ENCODE measurements at places on chromosomes 11 and 22. TPM values are rescaled to one million over a fixed set of nuclear protein-coding genes. Genes with fewer than 3 reads are reported as not detected.

Gene KRTAP5-7
- total RNA-seq = not detected

Gene RASGRP2
- 1.3 TPM for total RNA-seq

Gene ATG16L2
- 5.2 TPM for total RNA-seq

Gene OR6A2
- under 0.01 TPM for total RNA-seq

Gene EMID1
- 9.1 TPM for total RNA-seq

Gene GP1BB
- 2.6 TPM for total RNA-seq

Gene OR52N4
- not detected for total RNA-seq

Gene CCDC73
- total RNA-seq = not detected

Gene PIK3C2A
- 29.8 TPM for total RNA-seq

Gene DGAT2
- 1.1 TPM for total RNA-seq

Gene MRGPRE
- total RNA-seq = not detected
